RWPE1 (cell line): ENCODE measurements at places on chromosomes 5 and 9.

GRCh38 chr5:98363157-98363556 is 410.3 kb upstream of the RGMB start:
- DNase-seq = no peak

DNA sequence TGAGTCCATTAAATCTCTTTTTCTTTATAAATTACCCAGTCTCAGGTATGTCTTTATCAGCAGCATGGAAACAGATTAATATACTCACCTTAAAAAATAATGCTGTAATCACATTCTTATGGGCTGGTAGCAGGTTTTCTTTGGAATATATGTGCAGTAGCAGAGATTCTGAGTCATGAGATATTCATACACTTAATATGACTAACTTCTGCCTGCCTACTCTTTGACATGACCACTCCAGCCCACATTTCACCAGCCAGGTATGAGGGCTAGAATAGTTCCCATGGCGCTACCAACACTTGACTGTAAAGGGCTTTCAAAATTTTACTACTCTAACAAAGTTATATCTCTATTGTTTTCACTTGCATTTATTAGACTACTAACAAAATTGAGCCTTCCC is 74.1 kb upstream of the GHR start:
- DNase-seq = peak; percentile 6

- DNase-seq = peak; percentile 47
These were observed 31.7 kb downstream of the GSN start for GRCh38 chr9:121299467-121300282.

GRCh38 chr9:81850724-81851123 is 77.5 kb upstream of the SPATA31D4 start:
- no peak for DNase-seq

- no peak for DNase-seq
These were observed 90.6 kb downstream of the NLN start for GRCh38 chr5:65812648-65813047.
